Breast epithelium (tissue), 4 donors: ENCODE measurements at places on chromosomes 11 and 22.

DNA sequence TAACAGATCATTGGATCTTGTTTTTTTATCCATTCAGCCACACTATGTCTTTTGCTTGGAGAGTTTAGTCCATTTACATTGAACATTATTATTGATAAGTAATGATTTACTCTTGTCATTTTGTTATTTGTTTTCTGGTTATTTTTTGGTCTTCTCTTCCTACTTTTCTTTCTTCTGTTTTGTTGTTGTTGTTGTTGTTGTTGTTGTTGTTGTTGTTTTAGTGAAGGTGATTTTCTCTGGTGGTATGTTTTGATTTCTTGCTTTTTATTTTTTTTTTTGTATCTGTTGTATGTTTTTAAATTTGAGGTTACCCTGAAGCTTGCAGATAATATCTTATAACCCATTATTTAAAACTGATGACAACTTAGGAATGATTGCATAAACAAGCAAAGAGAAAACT is 28.6 kb downstream of the TAF1D start:
- H3K27me3 ChIP-seq: no peaks in the 10 kb centered on the region
- H3K27ac ChIP-seq: no peak overlapping the region
- no peaks in the 10 kb centered on the region for H3K4me1 ChIP-seq
- no peak overlapping the region for H3K4me3 ChIP-seq
- peaks cover 3% of the 10 kb centered on the region for H3K36me3 ChIP-seq

- H3K27ac ChIP-seq: no peak overlapping the region
- no peaks in the 10 kb centered on the region for H3K36me3 ChIP-seq
- DNase-seq: no peak
- H3K4me1 ChIP-seq: no peaks in the 10 kb centered on the region
These were observed 589.5 kb upstream of the CADM1 start for GRCh38 chr11:116093481-116094270.

DNA sequence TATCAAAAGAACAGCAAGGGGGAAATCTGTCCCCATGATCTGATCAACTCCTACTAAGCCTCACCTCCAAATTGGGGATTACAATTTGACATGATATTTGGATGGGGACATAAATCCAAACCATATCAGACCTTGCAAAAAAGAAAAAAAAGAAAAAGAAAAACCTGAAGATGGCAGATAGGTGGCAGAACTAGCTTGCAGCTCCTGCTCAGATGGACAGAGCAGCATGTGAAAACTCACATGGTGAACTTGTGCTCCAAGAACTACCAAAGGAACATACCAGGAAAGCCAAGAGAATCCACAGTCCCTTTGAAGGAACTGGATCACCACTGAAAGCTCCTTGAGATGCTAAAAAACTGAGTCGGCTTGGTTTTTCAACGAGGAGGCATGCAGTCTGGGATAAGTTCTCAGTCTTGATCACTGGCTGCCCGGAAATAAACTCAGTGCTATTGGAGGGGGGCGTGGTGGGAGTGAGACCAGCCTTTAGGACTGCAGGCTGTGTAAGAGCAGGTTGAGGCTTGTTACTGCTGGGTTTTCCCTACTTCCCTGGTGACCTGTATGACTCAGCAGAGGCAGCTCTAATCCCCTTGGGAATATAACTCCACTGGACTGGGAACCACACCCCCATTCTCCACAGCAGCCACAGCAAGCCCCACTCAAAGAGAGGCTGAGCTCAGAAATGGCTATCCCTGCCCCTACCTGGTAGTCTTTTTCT is 358.3 kb upstream of the ARHGAP42 start:
- no peak for DNase-seq
- no peaks in the 10 kb centered on the region for H3K36me3 ChIP-seq
- no peak overlapping the region for H3K27ac ChIP-seq
- H3K4me3 ChIP-seq: no peak overlapping the region
- H3K27me3 ChIP-seq: no peaks in the 10 kb centered on the region
- H3K4me1 ChIP-seq: no peaks in the 10 kb centered on the region

GRCh38 chr11:10669258-10670033 is 24.1 kb downstream of the IRAG1 start:
- H3K4me1 ChIP-seq: no peaks in the 10 kb centered on the region
- H3K4me3 ChIP-seq: no peak overlapping the region
- H3K27me3 ChIP-seq: no peaks in the 10 kb centered on the region

- no peak for DNase-seq
- no peaks in the 10 kb centered on the region for H3K36me3 ChIP-seq
- H3K4me1 ChIP-seq: no peaks in the 10 kb centered on the region
- no peaks in the 10 kb centered on the region for H3K27me3 ChIP-seq
- H3K4me3 ChIP-seq: no peak overlapping the region
These were observed 489.4 kb upstream of the CADM1 start for GRCh38 chr11:115993590-115993989.

DNA sequence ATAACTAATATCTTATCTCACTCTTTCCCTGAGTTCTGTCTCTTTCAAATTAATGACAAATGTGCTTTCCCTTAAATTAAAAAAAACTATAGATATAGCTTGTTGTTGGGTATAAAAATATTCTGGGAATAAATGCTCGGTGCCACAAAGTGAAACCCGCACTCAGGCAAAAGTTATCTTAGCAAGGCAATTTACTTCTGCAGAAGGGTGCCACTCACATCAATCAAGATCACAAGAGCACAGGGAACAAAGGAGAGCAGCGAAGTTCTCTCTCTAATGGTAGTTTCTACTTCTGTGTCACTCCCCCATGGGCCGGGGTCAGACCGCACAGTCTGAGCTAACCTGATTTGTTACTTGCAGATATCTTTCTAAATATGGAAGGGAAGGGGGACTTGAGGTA is 4.7 kb upstream of the OR52N2 start:
- H3K27ac ChIP-seq: no peak overlapping the region
- H3K27me3 ChIP-seq: no peaks in the 10 kb centered on the region
- H3K4me3 ChIP-seq: no peak overlapping the region
- H3K4me1 ChIP-seq: no peaks in the 10 kb centered on the region
- DNase-seq: no peak

DNA sequence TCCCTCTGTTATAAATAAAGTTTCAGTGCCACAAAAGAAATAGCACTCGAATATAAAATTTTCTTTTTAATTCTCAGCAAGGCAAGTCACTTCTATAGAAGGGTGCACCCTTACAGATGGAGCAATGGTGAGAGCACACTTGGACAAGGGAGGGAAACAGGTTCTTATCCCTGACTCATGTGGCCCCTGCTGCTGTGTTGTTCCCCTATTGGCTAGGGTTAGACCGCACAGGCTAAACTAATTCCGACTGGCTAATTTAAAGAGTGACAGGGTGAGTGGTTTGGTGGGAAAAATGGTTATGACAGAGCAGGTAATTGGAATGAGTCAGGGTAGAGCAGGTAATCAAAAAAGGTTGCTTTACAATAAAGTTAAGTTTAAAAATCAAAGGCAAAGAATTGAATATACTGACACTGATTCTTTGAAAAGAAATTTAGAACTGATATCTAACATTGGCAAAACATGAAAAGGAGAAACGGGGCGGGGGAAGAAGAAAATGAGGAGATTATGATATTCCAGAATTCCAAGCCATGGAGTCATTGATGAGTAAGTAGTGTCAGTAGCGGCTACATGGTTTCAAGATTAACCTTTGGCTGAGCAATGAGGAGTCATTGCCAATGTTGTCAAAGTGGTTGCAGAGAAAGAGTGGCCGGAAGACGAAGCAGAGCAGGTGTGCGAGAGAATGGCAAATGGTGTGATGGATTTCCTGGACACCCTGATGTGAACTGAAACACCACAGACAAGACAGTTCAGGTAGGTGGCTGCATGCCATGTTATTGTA is 48.4 kb upstream of the MRGPRX1 start:
- DNase-seq: no peak
- no peak overlapping the region for H3K4me3 ChIP-seq
- no peaks in the 10 kb centered on the region for H3K27me3 ChIP-seq

DNA sequence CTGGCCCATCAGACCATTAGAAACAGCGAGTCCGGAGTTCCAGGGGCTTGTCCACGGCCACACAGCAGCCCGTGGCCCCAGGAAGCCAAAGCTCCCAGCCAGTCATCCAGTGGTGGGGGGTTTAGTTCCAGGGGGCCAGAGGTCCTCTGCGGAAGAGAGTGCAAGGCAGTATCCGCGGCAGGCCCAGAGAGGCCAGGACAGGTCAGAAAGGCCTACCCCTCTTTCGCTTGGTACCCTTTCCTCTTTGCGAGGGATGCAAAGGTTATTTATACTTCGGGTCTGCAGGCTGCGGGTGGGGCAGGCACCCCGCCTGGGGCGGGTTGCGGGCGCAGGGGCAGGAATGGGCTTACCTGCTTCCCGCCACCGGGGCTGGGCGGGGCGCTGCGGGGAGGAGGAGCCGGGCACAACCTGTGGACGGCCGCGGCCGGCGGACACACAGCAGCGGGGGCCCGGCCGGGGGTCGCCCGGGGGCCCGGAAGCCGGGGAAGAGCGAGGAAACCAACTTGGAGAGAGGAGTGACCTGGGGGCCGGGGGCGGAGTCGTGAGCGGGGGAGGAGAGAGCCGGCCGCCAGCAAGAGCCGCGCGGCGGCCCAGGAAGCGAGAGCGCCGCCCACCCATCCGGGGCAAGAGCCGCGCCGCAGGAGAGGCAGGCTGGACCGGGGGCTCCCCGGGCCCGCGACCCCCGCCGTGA is at the start of gene SH3BP1:
TSS of gene SH3BP1 (plus strand) at position 600 of the 691 bp plus-strand sequence. CDS start 119 bp downstream, outside the sequence.
- no peaks in the 10 kb centered on the region for H3K36me3 ChIP-seq
- peak within 1 kb of the TSS; percentile 97 for H3K4me3 ChIP-seq
- no peak for DNase-seq
- H3K27ac ChIP-seq: peak within 1 kb of the TSS; percentile 91

- no peak overlapping the region for H3K27ac ChIP-seq
- no peak for DNase-seq
- H3K4me1 ChIP-seq: no peaks in the 10 kb centered on the region
- no peak overlapping the region for H3K4me3 ChIP-seq
- no peaks in the 10 kb centered on the region for H3K36me3 ChIP-seq
These were observed 255.2 kb downstream of the BUD13 start for GRCh38 chr11:116517584-116517983.

- peaks cover 11% of the 10 kb centered on the region for H3K4me1 ChIP-seq
- no peak for DNase-seq
- no peak overlapping the region for H3K4me3 ChIP-seq
- no peaks in the 10 kb centered on the region for H3K36me3 ChIP-seq
- no peaks in the 10 kb centered on the region for H3K27me3 ChIP-seq
These were observed 25.4 kb upstream of the MOB2 start for GRCh38 chr11:1511937-1512496.
